Jurkat, Clone E6-1 (cell line): ENCODE measurements at places on chromosomes 16 and 17.

GRCh38 chr16:84610376-84610775 is 7.5 kb downstream of the COTL1 start:
- DNase-seq: no peak

GRCh38 chr17:17671369-17672129 is 9.7 kb upstream of the RAI1 start:
- DNase-seq: no peak

- DNase-seq: no peak
These were observed 37.9 kb downstream of the IRF8 start for GRCh38 chr16:85936816-85937215.

DNA sequence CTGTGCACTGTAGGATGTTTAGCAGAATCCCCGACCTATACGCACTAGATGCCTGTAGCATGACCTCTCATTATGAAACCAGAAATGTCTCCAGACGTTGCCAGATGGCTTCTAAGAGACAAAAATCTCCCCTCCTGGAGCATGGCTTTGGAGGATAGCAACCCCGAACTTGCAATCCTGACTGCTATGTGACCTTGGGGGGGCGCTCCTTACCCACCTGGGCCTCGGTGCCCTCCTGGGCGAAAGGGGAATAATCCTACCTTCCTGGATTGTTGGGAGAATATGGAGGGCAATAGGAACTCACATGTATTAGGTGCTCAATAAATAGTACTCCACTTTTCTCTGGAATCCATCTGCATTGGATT is 8.1 kb downstream of the MRM1 start:
- DNase-seq: no peak

DNA sequence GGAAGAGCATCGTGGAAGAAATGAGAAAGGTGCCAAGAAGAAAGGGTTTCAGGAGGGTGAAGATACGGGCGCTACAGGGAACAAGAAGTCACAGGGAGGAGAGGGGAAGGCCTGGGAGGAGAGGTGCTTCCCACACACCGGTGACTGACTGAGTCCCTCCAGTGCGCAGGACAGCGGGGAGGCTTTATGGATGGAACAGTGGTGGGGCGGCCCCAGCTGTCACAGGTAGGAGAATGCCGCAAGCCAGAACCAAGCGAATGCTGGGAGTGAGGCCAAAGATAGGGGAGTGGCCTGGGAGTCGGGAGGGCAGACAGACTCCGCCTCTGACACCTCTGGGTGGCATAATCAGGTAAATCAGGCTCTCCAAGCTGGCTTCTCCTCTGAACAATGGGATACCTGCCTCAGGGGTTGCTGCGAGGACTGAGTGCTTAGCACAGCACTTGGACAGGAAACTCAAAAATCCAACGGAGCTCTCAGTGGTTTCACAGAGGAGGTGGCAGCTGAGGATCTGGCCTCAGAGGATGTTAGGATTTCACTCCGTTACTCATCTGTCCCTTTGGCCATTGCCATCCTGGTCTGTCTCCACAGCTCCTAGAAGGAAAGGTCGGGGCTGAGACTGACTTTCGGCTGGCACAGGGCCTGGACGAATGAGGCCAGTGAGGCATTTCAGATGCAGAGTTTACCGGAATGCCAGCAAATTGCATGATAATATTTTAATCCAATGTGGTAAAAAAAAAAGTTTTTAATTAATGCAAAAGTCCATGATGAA is 717 bp upstream of the CNP start:
- no peak for DNase-seq

- DNase-seq: no peak
These were observed 154.4 kb downstream of the ABCA8 start for GRCh38 chr17:68800751-68801150.

- no peak for DNase-seq
These were observed 17.2 kb downstream of the COPRS start for GRCh38 chr17:31841850-31842194.

DNA sequence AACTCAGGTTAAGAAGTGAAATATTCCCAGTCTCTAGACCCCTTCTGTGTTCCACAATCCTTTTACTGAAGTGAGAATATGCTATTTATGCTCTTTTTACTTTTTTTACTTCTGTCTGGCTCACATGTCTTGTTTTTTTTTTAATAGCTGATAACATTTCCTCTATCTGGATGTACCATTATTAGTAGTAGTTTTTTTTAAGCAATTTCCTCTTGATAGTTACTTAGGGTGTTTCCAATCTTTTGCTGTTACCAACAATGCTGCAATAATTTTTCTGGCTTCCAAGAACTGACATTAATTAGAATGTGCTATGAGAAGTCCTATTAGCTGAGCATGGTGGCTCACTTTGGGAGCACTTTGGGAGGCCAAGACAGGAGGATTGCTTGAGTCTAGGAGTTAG is 32.0 kb downstream of the KSR1 start:
- no peak for DNase-seq

GRCh38 chr17:40850293-40850972 is 16.6 kb downstream of the KRT12 start:
- no peak for DNase-seq

DNA sequence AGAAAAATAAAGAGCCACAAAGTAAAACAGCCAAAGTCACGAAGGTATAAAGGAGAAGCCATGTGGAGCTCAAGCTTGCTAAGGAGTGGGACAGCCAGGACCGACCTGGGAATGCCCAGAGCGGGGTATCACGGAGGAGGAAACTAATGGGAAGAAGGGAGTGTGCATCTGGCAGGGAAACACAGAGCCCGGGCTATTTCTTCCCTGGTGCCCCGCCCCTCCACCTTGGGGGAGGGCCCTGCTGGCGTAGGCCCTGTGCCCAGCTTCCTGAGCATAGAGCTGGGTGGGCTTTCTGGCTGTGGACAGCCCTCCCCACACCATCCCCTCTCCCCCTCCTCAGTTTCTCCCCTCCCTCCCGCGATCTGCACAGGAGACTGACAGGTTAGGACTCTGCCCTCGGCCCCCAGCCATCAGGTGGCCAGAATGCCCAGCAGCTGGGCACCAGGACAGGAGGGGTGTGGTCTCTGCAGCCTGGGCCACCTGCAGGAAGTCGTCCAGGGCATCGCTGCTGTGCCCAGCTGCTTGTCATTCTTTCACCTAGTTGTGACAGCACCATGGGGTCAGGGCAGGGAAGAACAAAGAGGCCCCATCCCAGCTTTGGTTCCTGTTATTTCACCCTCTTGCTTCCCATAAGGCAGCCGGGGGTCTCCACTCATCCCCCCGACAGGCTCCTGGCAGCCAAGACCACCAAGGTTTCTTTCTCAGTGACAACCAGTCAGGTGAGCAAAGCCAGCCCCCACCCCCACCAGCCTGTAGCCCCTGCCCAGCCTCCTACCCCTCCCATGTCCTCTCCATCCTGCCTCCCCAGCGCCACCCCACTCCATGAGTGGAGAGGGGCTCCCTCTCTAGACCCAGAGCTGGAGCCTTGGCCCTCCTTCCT is 7.1 kb upstream of the DCAF7 start:
- no peak for DNase-seq

DNA sequence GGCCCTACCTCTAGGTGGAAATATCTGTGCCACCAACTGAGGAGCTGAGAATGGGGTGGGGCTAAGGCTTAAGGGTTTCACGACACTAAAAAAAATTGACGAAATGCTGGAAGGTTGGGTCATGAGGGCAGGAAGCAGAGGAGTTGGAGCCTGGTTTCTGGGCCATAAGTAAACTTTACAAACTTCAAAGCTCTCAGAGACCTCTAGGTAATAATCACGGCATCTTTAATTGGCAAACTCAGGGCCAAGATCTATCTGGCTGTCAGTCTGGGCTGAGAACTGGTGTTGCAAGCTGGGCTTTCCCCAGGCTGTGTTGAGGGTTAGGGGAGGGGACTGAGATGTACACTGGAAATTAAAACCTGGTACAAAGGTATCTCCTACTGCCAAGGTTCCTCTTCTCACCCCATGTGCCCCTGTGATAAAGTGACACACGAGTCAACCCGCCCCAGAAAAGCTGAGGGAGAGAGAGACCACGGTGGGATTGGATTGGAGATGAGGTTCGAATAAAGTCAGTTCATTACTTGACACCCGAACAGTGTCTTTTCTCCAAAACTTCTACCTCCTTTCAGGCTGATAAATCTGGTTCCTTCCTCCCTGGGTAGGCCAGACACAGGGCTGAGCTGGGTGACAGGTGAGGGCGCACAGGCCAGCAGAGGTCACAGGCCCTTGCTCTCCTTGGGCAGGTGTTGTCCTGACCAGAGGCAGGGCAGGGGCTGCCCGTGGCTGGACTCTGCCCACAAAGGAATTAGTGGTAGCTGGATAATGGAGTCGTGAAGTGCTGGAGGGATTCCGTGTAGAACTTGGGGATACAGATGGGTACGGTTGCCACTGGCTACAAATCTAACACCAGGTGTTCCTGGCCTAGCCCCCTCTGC is 4.0 kb upstream of the ZNF768 start:
- DNase-seq: peak; percentile 54

DNA sequence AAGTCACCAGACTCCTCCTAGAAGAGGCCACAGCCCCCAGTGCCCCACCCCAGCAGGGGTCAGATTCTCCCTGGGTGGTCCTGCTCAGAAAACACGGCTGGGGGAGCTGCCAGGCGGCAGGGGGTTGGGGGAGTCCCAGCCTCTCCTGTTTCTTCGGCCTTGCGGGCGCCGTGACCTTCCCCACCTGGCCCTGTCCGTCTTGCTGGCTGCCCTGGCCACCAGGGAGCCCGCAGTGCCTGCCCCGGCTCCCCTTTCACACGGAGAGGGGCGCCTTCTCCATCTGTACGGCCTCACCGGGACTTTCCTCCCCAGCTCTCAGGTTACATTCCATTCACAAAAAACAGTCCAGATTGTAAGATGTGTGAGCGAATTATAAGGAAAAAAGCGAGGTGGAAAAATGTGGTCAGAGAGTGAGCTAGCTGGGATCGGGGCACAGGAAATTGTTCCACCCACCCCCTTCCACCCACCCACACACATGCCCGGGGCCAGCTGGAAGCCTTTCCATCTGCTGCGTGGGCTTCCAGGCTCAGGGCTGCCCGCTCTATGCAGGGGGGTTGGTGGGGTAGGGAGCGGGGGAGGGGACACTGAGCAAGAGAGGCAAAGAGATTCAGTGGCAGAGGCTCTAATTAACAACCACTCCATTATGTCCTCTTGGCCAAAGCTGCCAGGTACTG is 14.6 kb upstream of the CIBAR2 start:
- no peak for DNase-seq

GRCh38 chr16:89023151-89023551 is 46.1 kb upstream of the CBFA2T3 start:
- DNase-seq: no peak

DNA sequence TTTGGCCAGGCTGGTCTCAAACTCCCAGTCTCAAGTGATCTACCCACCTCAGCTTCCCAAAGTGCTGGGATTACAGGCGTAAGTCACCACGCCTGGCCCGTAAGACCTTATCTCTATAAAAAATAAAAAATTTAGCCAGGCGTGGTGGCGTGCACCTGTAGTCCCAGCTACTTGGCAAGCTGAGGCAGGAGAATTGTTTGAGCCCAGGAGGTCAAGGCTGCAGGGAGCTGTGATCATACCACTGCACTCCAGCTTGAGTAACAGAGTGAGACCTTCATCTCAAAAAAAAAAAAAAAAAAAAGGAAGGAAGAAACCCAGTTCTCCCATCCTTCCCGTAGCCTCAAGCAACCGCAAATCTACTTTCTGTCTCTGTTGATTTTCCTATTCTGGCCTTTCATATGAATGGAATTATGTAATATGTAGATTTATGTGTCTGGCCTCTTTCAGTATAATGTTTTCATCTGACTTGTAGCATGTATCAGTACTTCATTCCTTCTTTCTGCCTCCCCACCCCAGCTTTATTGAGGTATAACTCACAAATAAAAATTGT is 11.2 kb downstream of the CASC3 start:
- DNase-seq: no peak

GRCh38 chr17:44604116-44604761 is 47.0 kb downstream of the FZD2 start:
- DNase-seq: no peak

- DNase-seq: no peak
These were observed 92.9 kb downstream of the YPEL2 start for GRCh38 chr17:59424331-59424730.

- DNase-seq: no peak
These were observed 1.9 kb upstream of the SALL1 start for GRCh38 chr16:51152691-51153576.

DNA sequence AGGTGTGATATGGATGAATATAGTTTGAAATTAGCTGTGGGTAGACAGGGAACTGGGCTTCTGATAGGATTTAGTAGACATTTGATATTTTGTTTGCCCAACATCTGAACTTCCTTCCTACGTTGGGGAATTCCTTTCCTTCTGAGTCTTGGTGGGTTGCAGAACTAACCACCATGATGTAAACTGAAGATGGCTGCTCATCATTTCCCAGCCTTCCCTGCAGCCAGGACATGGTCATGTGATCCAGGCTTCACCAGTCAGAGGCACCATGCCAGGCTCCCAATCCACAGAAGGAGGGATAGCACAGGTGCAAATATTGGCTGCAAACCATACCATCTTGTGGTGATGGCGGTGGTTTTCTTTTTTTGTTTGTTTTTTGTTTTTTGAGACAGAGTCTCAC is 57.4 kb downstream of the EMP2 start:
- DNase-seq: peak; percentile 8

- no peak for DNase-seq
These were observed 267.2 kb upstream of the FOXF1 start for GRCh38 chr16:86243123-86243473.

GRCh38 chr17:70499067-70499786 is 329.9 kb downstream of the KCNJ2 start:
- no peak for DNase-seq

GRCh38 chr16:3283543-3284447 is 504 bp downstream of the ZNF263 start:
- DNase-seq: no peak

DNA sequence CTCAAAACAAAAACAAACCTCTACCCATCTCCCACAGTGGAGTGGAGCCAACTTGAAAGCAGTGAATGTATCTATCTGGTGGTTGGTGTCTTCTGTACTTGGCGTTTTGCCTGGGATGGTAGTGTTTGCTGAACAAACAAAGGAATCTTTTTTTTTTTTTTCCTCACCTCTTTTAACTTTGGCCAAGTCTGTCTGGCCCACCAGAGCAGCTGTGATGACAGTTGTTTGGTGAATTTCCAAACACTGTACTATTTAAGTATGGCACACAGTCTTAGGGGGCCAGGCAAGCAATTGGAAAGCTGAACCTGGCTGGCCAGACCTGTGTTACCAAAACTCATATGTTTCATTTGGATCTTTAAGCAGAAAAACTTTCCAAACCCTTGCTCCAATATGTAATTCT is 101.8 kb upstream of the CDH13 start:
- DNase-seq: no peak

GRCh38 chr17:75125984-75126383 is 5.6 kb downstream of the NT5C start:
- no peak for DNase-seq

GRCh38 chr17:1590029-1590746 is 27.6 kb upstream of the PITPNA start:
- no peak for DNase-seq

GRCh38 chr17:83034525-83034924 is 44.9 kb upstream of the METRNL start:
- no peak for DNase-seq

GRCh38 chr16:354971-355461 is 2.5 kb upstream of the AXIN1 start:
- DNase-seq: no peak
